ENCODE measurements at places on chromosomes 3 and 15. TPM values are rescaled to one million over a fixed set of nuclear protein-coding genes. Genes with fewer than 3 reads are reported as not detected.

DNA sequence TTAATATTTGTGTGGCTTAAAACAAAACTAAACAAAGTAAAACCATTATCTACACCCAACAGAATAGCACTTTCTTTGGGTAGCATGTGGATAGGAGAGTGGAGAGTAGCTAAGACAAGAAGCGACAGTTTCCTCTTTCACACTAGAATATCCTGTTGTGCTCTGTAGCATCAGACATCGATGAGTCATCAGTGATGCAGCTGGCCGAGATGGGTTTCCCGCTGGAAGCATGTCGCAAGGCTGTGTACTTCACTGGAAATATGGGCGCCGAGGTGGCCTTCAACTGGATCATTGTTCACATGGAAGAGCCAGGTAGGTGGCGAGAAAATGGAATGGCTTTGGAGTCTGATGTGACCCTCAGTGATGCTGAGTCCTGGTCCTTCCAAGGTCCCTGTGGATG lies 108.1 kb downstream of the USP13 start:
- H3K27ac ChIP-seq = no peak overlapping the region
- no peaks in the 10 kb centered on the region for H3K27me3 ChIP-seq
- DNase-seq = no peak
- H3K4me1 ChIP-seq = no peaks in the 10 kb centered on the region

GRCh38 chr3:143419611-143420010 lies 300.0 kb downstream of the CHST2 start:
- no peaks in the 10 kb centered on the region for H3K4me1 ChIP-seq
- H3K27me3 ChIP-seq = no peaks in the 10 kb centered on the region
- no peaks in the 10 kb centered on the region for H3K36me3 ChIP-seq
- DNase-seq = no peak

GRCh38 chr3:132660811-132661070 lies 612 bp downstream of the UBA5 start:
- peaks cover 5% of the 10 kb centered on the region for H3K36me3 ChIP-seq
- peak overlapping the region; percentile 85 for H3K4me3 ChIP-seq
- H3K4me1 ChIP-seq = peaks cover 20% of the 10 kb centered on the region
- H3K27ac ChIP-seq = peak overlapping the region; percentile 87
- no peak for DNase-seq

GRCh38 chr3:94734206-94734605 lies 671.3 kb downstream of the NSUN3 start:
- no peak overlapping the region for H3K27ac ChIP-seq
- no peaks in the 10 kb centered on the region for H3K4me1 ChIP-seq
- H3K27me3 ChIP-seq = no peaks in the 10 kb centered on the region
- no peak for DNase-seq
- no peaks in the 10 kb centered on the region for H3K36me3 ChIP-seq

Gene FHIT
- 31.2 TPM for polyA plus RNA-seq

DNA sequence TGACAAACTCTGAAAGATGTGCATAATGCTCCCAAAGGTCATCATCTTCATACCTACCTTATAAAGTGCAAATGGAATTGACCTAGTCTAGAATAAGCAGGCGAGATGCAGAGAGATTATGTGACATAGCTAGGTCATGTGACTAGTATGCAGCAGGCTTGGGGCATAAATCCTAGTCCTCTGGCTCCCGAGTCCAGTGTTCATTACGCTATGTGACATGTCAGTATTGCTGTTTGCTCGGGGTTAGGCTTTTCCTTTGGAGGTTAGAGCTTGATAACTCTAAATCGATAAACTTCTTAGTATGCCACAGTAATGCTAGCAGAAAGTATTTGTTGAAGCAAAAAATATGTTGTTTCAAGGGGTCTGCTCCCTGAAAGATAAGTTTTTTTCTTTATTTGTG lies 481.7 kb upstream of the TPRG1 start:
- no peak overlapping the region for H3K4me3 ChIP-seq
- no peaks in the 10 kb centered on the region for H3K27me3 ChIP-seq
- no peak overlapping the region for H3K27ac ChIP-seq
- H3K36me3 ChIP-seq = no peaks in the 10 kb centered on the region
- H3K4me1 ChIP-seq = peaks cover 14% of the 10 kb centered on the region
- DNase-seq = no peak

Gene CAPN3
- 79.7 TPM for polyA plus RNA-seq

DNA sequence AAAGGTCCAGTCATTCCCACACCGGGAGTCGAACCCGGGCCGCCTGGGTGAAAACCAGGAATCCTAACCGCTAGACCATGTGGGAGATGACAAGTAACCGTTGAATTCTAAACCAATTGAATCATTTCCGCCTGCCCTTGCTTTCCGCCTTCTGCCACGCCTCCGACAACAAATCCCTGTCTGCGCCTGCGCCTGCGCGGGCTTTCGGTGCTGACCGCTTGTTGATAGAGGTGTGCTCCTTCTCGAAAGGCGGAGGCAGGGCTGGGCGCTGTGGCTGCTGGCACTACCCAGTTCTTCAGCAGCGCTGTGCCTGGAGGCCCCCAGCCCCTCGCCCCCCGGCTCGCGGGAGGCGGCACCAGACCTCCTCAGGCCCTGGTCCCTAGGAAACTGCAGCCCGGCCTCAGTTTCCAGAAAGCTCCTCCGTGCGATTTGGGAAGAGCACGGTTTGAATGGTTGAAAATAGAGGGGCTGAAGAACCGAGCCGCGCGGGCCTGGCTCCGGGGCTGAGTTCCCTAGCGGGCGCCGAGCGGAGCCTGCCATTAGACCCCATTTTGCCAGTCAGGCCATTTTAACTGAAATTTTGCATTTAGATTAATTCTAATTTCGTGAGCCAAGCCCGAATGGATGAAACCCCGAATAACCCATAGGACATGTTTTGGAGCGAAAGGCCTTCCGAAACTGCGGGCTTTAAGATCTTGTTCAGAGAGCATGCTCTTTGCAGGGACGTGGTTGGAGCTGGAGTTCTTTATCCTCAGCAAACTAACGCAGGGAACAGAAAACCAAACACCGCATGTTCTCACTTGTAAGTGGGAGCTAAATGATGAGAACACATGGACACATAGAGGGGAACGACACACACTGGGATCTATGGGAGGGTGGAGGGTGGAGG lies 219.3 kb upstream of the ATP10A start:
- H3K27me3 ChIP-seq = no peaks in the 10 kb centered on the region
- H3K27ac ChIP-seq = peak overlapping the region; percentile 87
- no peaks in the 10 kb centered on the region for H3K4me1 ChIP-seq
- DNase-seq = peak; percentile 96
- peak overlapping the region; percentile 43 for H3K4me3 ChIP-seq
- H3K36me3 ChIP-seq = no peaks in the 10 kb centered on the region
